Hematopoietic multipotent progenitor cell treated with erythropoietin and hydrocortisone succinate and interleukin-3 and kit ligand, for 8 days (in vitro differentiated cells): ENCODE measurements at places on chromosomes 16 and 17.

DNA sequence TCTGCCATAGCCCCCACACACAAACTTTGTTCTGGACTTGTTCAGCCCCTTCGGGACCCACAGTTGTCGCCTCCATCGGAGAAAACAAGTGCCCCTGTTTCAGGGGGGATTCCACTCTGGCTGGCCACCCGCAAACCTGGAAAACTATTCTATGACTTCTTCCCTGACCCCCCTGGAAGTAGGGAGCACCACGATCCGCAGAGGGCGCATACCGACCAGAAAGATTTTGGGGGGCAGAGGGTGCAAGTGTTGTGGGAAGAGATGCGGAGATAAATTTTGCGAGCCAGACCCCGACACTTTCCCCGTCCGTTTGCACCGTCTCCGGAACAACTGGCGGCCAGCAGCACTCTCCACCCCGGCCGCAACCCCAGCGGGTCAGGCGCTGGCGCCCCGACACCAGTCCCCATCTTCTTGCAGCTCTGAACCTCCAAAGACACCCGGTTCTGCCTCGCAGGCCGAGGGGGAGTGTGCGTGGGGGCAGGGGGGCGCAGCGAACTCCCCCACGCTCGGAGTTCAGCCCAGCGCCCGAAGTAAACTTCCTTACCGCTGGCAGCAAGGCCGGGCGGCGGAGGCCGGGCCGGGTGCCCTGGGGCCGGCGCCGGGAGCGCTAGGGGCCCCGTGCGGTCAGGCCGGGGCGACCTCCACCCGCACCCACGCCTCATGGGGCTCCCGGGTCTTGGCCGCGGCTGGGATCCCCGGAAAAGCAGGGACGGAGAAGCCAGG lies 744 bp downstream of the SALL1 start:
- DNase-seq = no peak

DNA sequence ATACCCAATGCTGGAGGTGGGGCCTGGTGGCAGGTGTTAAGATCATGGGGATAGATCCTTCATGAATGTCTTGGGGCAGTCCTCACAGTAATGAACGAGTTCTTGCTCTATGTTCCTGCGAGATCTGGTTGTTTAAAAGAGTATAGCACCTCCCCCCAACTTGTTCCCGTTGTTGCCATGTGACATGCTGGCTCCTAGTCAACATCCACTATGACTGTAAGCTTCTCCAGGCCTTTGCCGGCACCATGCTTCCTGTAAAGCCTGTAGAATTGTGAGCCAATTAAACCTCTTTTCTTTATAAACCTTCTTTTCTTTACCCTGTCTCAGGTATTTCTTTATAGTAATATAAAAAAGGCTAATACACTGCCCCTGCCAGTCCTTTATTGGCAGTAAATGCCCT lies 33.3 kb downstream of the RANBP10 start:
- DNase-seq = peak; percentile 63

DNA sequence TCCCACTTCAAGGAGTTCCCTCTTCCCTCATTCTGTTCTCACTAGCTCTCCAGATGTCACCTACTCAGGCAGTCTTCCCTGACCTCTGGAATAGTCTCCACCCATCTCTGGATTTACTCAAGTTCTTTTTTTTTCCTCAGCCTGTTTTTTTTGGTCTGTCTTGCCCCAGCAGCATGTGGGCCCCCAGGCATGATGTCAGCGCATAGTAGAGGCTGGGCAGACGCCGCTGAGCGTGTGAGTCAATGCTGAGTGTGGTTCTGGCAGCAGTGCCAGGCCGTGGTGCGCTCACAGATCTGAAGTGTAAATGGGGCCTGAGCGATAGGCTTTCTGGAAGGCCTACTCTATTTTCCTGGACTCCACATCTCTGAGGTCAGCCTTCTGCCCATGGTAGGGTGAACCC lies 2.7 kb upstream of the KCNJ18 start:
- no peak for DNase-seq

DNA sequence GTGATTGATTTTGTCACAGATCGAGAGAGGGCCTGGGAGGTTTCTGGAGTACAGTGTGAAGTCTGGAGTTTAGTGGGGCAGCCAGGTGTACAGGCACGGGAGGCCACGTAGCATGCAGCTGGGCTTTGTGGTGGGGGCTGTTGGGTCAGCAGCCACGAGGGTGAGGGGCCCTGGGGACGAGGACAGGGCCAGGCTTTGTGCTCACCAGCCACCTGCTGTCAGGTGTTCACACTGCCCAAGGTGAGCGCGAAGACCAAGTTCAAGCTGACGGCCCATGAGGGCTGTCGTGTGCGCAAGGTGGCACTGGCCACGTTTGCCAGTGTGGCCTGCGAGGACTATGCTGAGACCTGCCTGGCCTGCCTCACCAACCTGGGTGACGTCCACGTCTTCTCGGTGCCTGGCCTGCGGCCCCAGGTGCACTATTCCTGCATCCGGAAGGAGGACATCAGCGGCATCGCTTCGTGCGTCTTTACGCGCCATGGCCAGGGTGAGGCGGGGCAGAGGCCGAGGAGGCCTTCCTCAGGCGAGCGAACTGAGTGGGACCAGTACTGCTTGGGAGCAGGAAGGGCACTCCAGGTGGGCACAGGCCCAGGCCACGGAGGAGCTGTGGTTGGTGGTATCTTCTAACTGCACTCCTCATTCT lies 15.9 kb downstream of the LLGL1 start:
- DNase-seq = no peak

DNA sequence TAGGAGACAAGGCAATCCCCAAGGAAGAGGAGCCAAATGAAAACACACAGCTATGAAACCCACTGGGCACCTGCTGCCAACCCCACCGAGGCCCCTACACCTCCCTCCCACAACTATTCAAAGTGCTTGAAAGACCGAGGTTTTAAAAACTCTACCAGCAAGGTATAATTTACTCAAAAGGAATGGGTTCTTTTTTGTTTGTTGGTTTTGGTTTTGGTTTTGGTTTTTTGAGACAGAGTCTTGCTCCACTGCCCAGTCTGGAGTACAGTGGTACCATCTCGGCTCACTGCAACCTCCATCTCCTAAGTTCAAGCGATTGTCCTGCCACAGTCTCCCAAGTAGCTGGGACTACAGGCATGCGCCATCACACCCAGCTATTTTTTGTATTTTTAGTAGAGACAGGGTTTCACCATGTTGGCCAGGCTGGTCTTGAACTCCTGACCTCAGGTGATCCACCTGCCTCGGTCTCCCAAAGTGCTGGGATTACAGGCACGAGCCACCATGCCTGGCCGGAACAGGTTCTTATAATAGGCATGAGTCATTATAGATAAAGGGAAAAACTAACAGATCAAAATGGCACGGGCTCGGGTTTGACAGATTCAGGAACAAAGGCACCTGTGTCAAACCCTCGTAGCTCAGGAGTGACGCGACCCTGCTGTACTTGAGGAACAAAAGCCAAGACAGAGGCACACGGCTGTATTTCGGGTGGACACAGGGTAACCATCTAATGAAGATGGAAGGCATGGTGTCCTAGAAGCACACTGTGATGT lies 40.7 kb downstream of the COTL1 start:
- DNase-seq = no peak

- DNase-seq = no peak
Measured at GRCh38 chr17:1506649-1507267, 9.7 kb downstream of the INPP5K start.

DNA sequence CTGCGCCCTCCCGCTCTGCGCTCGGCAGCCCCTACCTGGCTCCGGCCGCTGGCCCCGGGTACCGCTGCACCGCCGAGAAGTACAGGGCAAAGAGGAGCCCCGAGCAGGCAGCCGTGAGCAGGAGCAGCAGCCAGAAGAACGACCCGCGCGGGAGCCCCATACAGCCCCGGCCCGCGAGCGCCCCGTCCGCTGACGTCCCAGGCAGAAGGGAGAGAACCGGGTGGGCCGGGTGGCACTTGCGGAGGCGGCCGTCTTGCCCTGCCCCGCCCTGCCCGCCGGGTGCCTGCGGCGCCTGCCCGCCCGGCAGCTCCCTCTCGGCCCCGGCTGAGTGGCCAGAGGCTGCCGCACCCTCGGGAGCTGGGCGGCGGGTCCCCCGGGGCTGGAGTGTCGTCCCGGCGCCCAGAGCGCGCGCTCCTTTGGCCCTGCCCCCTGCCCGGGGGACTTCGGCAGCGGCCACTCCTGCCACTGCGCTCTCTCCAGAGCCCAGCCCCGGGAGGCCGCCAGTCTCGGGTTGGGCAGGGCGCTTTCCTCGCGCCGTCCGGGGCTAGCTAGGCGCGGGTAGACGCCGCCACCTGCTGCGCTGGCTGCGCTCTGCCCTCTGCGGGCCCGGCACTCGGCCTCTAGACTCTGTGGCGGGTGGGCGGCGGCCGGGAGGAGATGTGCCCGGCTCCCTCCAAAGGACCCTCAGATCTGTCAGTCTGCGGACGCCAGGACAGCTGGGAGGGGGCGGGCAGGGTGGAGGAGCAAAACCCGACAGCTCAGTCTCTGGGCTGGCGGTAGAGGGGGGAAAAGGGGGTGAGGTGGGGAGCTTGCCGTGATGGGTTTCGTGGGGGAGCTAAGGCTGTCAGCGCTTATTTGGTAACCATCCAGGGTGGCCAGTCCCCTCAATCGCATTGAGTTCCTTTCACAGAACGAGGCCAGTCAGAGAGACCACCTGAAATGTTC lies at the start of gene ST6GALNAC2:
Gene ST6GALNAC2 (minus strand): TSS at position 212 of the 945 bp plus-strand sequence. CDS start 52 bp downstream, at position 160.
- DNase-seq = peak; percentile 41

DNA sequence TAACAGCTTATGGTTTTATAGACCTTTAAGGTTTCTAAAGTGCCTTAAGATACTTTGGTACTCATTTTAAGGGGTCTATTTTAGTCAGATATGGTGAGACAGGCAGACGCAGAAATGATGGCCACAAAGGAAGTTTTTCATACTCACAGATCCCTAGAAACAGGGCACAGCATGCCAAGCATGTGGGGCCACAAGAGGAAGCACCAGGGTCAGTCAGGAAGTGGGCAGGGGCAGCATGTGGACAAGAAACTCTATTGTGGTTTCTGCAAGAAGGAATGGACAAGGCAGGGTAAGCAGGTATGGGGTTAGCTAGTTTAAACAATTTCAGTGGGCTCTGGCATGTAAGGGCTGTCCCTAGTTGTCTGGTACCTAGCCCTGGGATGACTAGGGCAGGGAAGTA lies 8.5 kb downstream of the EFCAB3 start:
- DNase-seq = no peak
